ENCODE measurements at places on chromosomes 16 and 17.

DNA sequence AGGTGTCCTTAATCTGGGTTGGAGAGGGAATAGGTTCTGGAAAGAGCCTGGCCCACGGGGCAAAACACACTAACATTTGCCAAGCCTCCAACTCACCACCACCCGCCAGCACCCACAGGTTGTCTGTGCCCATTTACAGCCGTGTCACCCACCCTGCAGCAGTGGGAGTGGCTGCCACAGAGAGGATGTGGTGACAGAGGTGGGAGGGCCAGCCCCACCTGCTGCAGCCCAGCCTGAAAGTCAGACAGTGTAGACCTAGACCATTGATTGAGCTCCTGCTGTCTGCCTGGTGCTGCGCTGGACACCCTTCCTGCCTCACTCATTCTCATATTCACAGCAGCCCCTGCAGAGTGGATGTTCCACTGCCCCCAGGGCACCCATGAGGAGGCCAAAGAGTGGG is 44.7 kb downstream of the IL21R start:
- no peak for DNase-seq

- DNase-seq = no peak
These were observed 268.8 kb downstream of the SNX29 start for GRCh38 chr16:12245088-12245920.

DNA sequence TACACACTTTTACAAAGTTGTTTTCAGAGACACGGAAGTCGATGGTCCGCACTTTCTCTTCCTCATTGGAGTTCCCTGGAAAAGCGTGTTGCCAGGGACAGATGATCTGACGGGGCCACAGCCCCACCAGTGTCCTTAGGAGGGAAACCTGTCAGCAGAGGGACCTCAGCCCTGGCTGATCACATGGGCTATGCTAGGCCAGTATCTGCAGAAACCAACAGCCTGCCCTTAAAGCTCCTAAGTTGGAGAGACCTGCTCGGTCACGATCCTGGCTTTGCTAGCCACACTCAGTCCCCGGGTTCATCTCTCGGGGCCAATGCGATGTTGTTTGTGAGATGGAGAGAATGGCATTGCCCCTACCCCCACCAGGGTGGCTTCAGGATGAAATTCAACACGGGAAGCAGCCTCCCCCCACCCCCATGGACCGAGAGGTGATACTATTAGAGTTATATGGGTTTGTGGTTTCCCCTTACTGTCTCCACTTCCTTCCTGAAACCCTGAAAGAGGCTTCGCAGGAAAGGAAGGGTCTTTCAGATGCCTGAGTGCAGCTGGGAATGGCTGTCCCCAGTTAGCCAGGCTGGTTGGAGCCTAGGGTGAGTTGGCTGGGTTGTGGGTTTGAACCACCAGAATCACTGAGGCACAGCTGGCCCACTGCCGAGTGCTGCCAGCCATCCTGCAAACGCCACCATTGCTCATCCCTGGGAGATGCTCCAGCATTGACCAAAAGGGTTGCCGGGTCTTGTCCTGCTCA is 16.6 kb downstream of the RMI2 start:
- DNase-seq = peak; percentile 57

- no peak for DNase-seq
These were observed 2.3 kb downstream of the IL21R start for GRCh38 chr16:27404163-27404823.

- DNase-seq = no peak
These were observed at the start of gene CDH8 for GRCh38 chr16:62036101-62036801. TSS of gene CDH8 (minus strand) at chr16:62036438. CDS start at chr16:62021403, 15,035 bp downstream.
